ENCODE measurements at places on chromosomes 2 and 18.

- H3K27me3 ChIP-seq, result no peaks in the 10 kb centered on the region
- H3K36me3 ChIP-seq, result no peaks in the 10 kb centered on the region
- no peak overlapping the region for H3K27ac ChIP-seq
- no peak overlapping the region for H3K4me3 ChIP-seq
- DNase-seq, result no peak
These were observed 192.2 kb downstream of the ZFP36L2 start for GRCh38 chr2:43034242-43034619.

DNA sequence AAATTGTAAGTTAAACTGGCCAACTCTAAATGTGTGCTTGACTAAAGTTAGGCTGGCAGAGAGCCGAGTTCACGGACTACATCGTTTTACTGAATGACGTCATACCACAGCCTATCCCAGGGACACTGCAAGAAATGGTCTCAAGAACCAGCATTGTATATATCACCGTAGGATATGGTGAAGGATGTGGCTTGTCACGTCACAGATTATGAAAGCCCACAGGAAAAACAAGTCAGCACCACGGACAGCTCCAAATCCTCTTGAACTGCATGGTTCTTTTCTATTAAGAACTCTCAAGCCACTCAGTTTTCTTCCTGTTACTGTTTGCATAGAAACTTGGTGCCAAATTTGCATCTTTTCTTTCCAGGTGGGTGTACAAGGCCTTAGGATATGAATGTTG, 85.1 kb upstream of the ACAA2 start:
- H3K4me1 ChIP-seq, result no peaks in the 10 kb centered on the region
- H3K27ac ChIP-seq, result no peak overlapping the region
- peak; percentile 70 for DNase-seq
- H3K4me3 ChIP-seq, result no peak overlapping the region

- H3K27me3 ChIP-seq, result no peaks in the 10 kb centered on the region
- H3K4me1 ChIP-seq, result peaks cover 26% of the 10 kb centered on the region
- peak overlapping the region; percentile 69 for H3K27ac ChIP-seq
- H3K4me3 ChIP-seq, result no peak overlapping the region
- DNase-seq, result no peak
These were observed 28.8 kb downstream of the INPP5D start for GRCh38 chr2:233088972-233089345.

GRCh38 chr18:80023173-80023572, 11.1 kb upstream of the RBFA start:
- no peaks in the 10 kb centered on the region for H3K27me3 ChIP-seq
- peak; percentile 19 for DNase-seq
- H3K36me3 ChIP-seq, result no peaks in the 10 kb centered on the region
- H3K27ac ChIP-seq, result no peak overlapping the region
- H3K4me3 ChIP-seq, result no peak overlapping the region

GRCh38 chr2:42127425-42128424, 41.4 kb upstream of the EML4 start:
- peak; percentile 64 for DNase-seq
- no peak overlapping the region for H3K4me3 ChIP-seq
- peaks cover 44% of the 10 kb centered on the region for H3K4me1 ChIP-seq

- H3K4me1 ChIP-seq, result peaks cover 15% of the 10 kb centered on the region
- H3K4me3 ChIP-seq, result no peak overlapping the region
- H3K27me3 ChIP-seq, result no peaks in the 10 kb centered on the region
- no peaks in the 10 kb centered on the region for H3K36me3 ChIP-seq
These were observed 1.6 kb downstream of the WDFY1 start for GRCh38 chr2:223943561-223944008.

DNA sequence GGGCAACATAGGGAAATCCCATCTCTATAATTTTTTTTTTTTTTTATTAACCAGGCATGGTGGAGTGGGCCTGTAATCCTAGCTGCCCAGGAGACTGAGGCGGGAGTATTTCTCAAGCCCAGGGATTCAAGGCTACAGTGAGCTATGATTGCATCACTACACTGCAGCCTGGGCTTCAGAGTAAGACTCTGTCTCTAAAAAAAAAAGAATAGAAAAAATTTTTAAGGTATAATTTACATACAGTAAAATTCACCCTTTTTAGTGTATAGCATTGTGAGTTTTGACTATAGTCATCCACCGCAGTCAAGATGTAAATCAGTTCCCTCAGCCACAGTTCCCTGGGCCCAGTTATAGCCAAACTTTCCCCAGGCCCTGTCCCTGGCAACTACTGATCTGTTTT, 57.1 kb upstream of the MSH6 start:
- no peak overlapping the region for H3K4me3 ChIP-seq
- no peaks in the 10 kb centered on the region for H3K36me3 ChIP-seq
- no peaks in the 10 kb centered on the region for H3K27me3 ChIP-seq
- no peaks in the 10 kb centered on the region for H3K4me1 ChIP-seq
- H3K27ac ChIP-seq, result no peak overlapping the region
- no peak for DNase-seq

DNA sequence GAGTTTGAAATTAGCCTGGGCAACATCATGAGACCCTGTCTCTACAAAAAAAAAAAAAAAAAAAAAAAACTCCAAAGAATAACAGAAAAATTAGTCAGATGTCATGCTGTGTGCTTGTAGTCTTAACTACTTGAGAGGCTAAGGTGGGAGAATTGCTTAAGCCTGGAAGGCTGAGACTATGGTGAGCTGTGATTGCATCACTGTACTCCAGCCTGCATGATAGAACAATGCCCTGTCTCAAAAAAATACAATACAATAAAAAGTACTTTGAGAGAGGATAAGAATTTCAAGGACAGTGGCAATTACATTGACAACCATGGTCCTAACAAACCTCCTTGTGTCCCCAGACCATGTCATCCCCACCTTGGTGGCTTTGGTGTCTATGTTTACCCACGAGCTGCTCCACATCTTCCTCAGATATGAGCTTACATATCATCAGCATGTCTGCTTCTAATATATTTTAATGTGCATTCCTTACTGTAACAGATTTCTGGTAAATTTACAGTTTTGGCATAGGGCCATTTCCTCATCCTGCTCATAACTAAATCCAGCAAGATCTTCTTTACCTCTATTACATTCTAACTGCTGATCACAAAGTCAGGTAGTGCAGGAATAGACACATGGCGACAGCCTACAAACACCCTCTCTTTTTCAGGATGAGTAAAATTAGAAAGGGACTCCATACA, 437.7 kb upstream of the HNRNPA3 start:
- H3K4me3 ChIP-seq, result no peak overlapping the region
- no peak for DNase-seq
- H3K4me1 ChIP-seq, result no peaks in the 10 kb centered on the region
- no peak overlapping the region for H3K27ac ChIP-seq
- H3K27me3 ChIP-seq, result no peaks in the 10 kb centered on the region
- no peaks in the 10 kb centered on the region for H3K36me3 ChIP-seq

GRCh38 chr2:182977463-182977862, 60.8 kb downstream of the NCKAP1 start:
- no peaks in the 10 kb centered on the region for H3K27me3 ChIP-seq
- H3K4me3 ChIP-seq, result no peak overlapping the region
- H3K4me1 ChIP-seq, result no peaks in the 10 kb centered on the region
- no peak overlapping the region for H3K27ac ChIP-seq
- H3K36me3 ChIP-seq, result no peaks in the 10 kb centered on the region

DNA sequence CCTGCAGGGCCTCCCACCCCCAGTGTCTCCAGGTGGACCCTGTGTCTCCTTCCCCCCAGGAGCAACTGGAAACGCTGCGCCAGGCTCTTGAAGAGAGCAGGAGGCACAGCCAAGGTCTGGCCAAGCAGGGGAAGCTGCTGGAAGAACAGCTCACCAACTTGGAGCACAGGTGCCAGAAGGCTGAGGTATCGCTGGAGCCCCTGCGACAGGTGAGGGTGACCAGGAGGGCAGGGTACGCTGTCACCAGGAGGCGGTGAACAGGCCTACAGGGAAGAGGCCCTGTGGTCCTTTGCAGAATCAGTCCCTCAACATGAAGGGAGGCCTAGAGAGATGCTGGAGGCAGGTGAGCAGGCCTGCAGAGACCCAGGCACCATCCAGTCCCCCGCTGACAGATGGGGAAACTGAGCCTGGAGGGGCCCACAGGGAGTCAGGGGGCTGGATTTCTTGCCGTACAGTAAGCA, 15.6 kb upstream of the SNED1 start:
- H3K27me3 ChIP-seq, result no peaks in the 10 kb centered on the region
- H3K27ac ChIP-seq, result no peak overlapping the region
- no peak for DNase-seq

- DNase-seq, result no peak
- H3K4me1 ChIP-seq, result peaks cover 75% of the 10 kb centered on the region
- peak overlapping the region; percentile 83 for H3K4me3 ChIP-seq
- H3K36me3 ChIP-seq, result no peaks in the 10 kb centered on the region
These were observed 1.0 kb downstream of the PLEK start for GRCh38 chr2:68366083-68366560.

GRCh38 chr2:241391892-241392665, 36.0 kb downstream of the FARP2 start:
- H3K27me3 ChIP-seq, result no peaks in the 10 kb centered on the region
- no peaks in the 10 kb centered on the region for H3K36me3 ChIP-seq
- no peaks in the 10 kb centered on the region for H3K4me1 ChIP-seq
- H3K4me3 ChIP-seq, result no peak overlapping the region

DNA sequence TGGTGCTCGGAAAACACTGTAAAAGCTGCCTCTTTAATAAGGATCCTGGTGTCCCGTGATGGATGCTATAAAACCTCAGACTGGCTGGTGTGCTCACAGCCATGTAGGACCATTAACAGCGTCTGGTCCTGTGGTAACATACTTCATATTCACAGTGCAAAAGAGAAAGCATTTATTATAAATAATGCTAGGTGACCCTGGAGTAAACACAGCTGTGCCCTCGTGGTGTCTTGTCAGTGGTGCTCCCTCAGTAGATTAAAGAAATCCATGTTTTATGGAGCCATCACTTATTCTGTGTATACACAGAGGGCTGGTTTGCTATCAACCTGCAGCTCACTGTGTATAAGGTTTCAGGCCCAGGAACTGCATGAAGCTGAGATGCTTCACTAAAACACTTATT, 106.9 kb downstream of the CDK15 start:
- H3K4me3 ChIP-seq, result no peak overlapping the region
- no peaks in the 10 kb centered on the region for H3K36me3 ChIP-seq
- no peaks in the 10 kb centered on the region for H3K27me3 ChIP-seq
- no peak for DNase-seq

DNA sequence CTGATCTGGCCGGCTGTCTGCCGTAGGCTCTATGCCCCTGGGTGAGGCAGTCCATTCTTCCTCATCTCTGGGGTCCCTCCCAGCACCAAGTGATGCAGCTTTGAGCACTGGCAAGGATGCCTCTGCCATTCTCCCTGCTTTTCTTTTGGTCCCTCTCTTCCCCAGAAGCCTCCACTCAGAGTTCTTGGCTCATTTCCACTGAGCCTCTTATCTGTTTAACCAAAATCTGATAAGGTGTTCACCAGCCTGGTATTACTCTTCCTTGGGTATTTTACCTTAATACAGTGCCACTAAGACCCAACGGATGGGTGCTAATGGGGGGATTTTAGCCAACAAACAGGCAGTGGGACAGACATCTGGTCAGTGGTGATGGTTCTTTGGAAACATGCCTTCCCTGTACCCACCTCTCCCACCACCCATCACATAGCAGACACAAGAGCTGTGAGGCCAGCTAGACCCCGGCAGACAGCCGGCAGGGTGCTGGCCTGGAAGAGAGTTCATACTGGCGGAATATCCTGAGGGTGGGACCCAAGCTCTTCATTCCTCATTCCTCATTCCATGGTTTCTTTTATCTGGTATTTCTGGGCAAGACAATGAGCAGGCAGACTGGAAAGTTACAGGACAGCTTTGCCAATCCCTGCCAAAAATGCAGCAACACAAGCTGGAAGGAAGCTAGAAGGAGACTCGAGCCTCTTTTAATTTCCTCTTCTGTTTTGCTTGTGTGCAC, 34.6 kb downstream of the ZBTB7C start:
- H3K4me1 ChIP-seq, result no peaks in the 10 kb centered on the region
- H3K36me3 ChIP-seq, result no peaks in the 10 kb centered on the region
- DNase-seq, result peak; percentile 3
- H3K27me3 ChIP-seq, result peaks cover 67% of the 10 kb centered on the region

DNA sequence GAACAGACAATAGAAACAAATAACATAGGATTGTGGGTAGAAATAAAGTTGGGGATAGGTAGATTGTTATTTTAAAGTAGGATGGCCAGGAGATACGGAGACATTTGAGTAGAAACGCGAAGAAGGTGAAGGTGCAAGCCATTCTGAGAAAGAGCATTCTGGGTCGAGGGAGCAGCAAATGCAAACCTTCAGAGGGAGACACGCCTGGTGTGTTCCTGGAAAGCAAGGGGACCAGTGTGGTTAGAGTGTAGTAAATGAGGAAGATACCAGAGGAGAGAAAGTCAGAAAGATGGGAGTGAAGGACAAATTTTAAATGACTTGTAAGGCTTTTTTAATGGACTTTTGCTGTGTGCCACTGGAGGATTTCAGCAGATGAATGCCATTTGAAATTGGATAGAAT, 1.7 kb downstream of the CYP20A1 start:
- no peak overlapping the region for H3K4me3 ChIP-seq
- H3K4me1 ChIP-seq, result peaks cover 10% of the 10 kb centered on the region
- H3K27me3 ChIP-seq, result no peaks in the 10 kb centered on the region
- no peak for DNase-seq
- H3K27ac ChIP-seq, result no peak overlapping the region

- no peak for DNase-seq
- H3K4me1 ChIP-seq, result peaks cover 17% of the 10 kb centered on the region
- H3K4me3 ChIP-seq, result no peak overlapping the region
- H3K36me3 ChIP-seq, result no peaks in the 10 kb centered on the region
- no peak overlapping the region for H3K27ac ChIP-seq
These were observed 260.1 kb downstream of the PRKCE start for GRCh38 chr2:45911538-45911937.

GRCh38 chr2:158009399-158009798, 92.3 kb upstream of the UPP2 start:
- H3K36me3 ChIP-seq, result no peaks in the 10 kb centered on the region
- peaks cover 24% of the 10 kb centered on the region for H3K4me1 ChIP-seq
- no peaks in the 10 kb centered on the region for H3K27me3 ChIP-seq
- no peak for DNase-seq
- H3K27ac ChIP-seq, result no peak overlapping the region
- no peak overlapping the region for H3K4me3 ChIP-seq

DNA sequence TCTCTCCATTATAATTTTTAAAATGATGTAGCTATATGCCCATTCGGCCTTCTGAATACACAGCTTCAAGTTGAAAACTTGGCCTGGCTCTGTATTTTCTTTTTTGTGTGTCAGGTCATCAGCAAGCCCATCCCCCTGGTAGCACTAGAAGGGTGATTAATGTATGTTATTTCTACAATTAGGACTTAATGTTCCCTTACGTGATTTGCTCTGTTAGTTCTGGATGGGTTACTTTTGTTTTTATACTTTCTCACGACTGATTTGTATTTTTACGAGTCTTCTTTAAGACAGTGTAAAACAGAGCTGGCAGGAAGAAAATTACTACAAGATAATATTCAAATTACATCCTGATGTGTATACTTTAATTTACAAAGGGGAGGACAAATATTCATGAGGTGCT, 88.4 kb upstream of the RGPD4 start:
- no peak overlapping the region for H3K4me3 ChIP-seq
- DNase-seq, result no peak
- no peak overlapping the region for H3K27ac ChIP-seq
- H3K36me3 ChIP-seq, result no peaks in the 10 kb centered on the region
- H3K4me1 ChIP-seq, result peaks cover 10% of the 10 kb centered on the region

GRCh38 chr2:60391230-60391629, 162.2 kb downstream of the BCL11A start:
- DNase-seq, result peak; percentile 54
- no peaks in the 10 kb centered on the region for H3K27me3 ChIP-seq
- H3K27ac ChIP-seq, result no peak overlapping the region
- H3K4me1 ChIP-seq, result no peaks in the 10 kb centered on the region
- H3K4me3 ChIP-seq, result no peak overlapping the region

- H3K27ac ChIP-seq, result no peak overlapping the region
- no peaks in the 10 kb centered on the region for H3K4me1 ChIP-seq
- H3K4me3 ChIP-seq, result no peak overlapping the region
- no peaks in the 10 kb centered on the region for H3K36me3 ChIP-seq
These were observed 63.8 kb downstream of the RTP5 start for GRCh38 chr2:241933179-241933911.
